ENCODE measurements at places on chromosomes 4 and X. TPM values are rescaled to one million over a fixed set of nuclear protein-coding genes. Genes with fewer than 3 reads are reported as not detected.

LONRF3 gene
- not detected for polyA plus RNA-seq

GYG2 gene
- 0.05 TPM for polyA plus RNA-seq

GDI1 gene
- 31.4 TPM for polyA plus RNA-seq

ARX gene
- polyA plus RNA-seq = not detected

GLRA2 gene
- polyA plus RNA-seq = not detected

GSX2 gene
- not detected for polyA plus RNA-seq

TEX13B gene
- not detected for polyA plus RNA-seq

CT45A10 gene
- polyA plus RNA-seq = not detected

IL13RA1 gene
- 5.4 TPM for polyA plus RNA-seq

UXT gene
- polyA plus RNA-seq = 237 TPM

TNIP3 gene
- polyA plus RNA-seq = 0.77 TPM

Measured in GM12878 (cell line).